ENCODE measurements at places on chromosomes 7 and 10. TPM values are rescaled to one million over a fixed set of nuclear protein-coding genes. Genes with fewer than 3 reads are reported as not detected.

- DNase-seq, result no peak
These were observed 117.8 kb downstream of the TES start for GRCh38 chr7:116328161-116328560.

CHN2 gene
- 15.3 TPM for total RNA-seq

DNA sequence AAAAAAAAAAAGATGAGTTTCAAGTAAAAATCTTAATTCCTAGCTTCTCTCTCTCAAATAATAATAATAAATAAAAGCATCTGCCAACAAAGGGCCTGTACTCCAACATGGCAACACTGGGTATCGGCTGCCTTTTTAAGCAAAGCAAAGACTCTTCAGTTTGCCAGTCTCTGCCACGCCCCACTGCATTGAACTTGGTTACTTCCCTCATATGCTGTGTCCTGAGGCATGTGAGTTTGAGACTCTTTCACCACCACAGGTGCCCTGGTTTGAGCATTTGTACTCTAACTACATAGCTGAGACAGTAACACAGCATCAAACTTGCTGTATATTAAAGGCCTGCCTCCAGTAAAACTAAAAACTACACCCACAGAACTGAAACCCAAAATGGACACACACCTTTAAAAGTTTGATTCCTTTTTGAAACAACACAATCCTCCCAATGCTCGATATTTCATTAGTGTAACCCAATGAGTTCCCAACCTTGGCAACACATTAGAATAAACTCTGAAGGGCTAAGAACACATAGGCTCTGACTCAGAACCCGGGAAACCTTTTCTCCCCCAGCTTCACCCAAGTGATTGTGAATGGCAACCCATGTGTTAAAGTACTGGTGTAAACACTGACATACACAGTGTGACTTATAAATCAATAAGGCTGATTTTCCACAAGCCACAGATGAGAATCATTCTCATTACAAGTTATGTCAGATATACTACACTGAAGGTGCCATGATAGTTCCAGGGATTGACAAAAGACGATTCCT is 12.0 kb downstream of the JAZF1 start:
- no peak for DNase-seq

DNA sequence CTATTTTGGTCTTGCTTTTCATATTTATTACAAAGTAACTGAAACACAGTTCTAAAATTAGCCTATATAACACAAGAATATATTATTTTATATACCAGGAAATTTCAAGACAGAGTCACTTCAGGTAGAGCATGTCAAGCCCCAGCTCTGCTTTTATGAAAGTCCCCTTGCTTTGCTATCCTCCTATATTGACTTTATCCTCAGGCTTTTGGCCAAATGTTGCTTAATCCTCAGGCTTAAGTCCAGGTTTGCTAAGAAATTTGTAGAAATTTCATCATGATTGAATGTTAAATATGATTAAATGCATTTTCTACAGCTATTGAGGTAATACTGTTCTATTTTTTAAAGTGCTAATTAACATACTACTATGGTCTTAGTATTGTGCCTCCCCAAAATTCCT is 227.6 kb downstream of the FZD1 start:
- DNase-seq, result no peak

- DNase-seq, result peak; percentile 56
These were observed 77.4 kb upstream of the ANLN start for GRCh38 chr7:36312064-36312914.

- no peak for DNase-seq
These were observed 83.7 kb upstream of the DUSP5 start for GRCh38 chr10:110413903-110414547.

DNA sequence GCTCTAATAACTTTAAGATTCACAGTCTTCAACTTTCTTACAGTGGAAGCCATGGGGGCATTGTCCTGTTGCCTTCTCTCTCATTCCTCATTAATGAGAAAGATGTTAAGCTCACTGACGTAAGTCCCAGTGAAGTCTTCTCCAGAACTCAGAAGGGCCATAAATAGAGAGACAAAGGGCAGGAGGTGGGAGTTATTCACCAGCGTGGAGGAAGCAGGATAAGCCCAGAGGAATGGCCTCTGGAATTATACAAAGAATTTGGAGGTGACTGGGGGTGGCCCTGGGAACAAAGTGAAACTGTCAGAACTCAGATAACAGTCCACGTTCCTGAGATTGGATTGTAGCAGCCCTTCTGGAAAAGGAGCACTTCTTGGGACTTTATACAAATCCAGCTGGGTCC is 52.4 kb downstream of the SORBS1 start:
- DNase-seq, result no peak

DNA sequence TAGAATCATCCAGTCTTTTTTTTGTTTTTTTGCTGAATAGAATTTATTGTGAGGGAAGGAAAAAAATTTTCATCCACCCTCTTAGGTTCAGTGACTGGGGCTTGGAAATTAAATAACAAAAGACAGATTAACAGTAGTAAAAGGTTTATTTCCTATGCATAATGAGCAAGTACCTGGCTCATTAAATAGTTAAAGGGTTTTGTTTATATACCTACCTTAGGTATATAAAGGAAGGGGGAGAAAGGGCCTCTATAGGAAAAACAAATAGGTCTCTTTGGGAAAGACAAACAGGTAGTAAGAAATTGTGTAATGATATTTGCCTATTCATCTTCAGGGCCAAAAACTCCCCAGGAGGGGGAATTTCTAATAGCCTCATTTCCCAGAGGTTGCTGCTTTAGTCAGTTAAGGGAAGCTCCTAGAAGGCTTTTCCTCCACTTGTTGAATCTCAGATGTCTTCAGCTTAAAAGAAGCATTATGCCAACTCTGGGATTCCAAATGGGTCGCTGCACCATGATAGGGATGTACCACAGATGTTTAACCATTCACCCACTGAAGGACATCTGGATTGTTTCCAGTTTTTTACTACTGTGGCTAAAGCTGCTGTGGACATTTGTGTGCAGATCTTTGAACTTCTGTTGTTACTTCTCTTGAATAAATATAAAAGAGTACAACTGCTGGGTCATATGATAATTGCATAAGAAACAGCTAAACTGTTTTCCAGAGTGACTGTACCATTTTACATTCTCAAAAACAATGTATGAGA is 11.3 kb downstream of the ACADSB start:
- DNase-seq, result no peak

DNA sequence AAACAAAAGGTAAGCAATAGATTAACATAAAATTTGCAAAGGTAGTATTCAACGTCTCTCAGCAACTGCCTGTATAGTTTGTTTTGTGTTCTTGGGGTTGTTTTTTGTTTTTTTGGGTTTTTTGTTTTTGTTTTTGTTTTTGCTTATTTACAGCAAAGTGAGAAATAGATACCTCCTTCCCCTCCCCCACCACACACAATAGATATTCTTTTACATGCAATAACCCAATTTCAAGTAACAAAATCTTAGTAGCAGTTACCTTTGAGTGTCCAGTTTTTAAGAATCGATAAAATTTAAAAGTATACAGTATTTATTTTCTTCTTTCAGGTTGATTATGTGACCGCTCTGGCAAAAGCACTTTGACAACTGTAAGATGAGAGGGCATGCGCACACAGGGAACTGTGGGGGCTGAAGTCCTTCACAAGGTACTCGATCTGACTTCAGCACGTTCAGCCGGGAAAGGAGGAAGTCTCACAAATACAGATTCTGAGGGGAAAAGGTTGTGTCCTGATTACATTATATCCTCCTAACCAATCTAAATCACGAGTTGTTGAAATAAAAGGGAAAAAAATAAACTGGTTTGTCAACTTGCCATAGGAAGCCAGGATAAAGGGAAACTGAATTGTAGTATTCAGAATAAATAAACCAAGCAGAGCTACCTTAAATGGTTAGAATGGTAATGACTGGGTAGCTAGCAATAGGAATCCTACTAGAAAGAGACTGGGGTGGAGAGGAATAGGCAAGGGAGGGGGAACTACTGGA is 47.8 kb downstream of the CPEB3 start:
- DNase-seq, result peak; percentile 47

TFPI2 gene
- 113 TPM for total RNA-seq

GFRA1 gene
- 0.80 TPM for total RNA-seq

GRCh38 chr10:57884407-57884806 is 383.3 kb downstream of the IPMK start:
- no peak for DNase-seq

- DNase-seq, result peak; percentile 54
These were observed 33.3 kb upstream of the XPNPEP1 start for GRCh38 chr10:109956454-109957091.

- no peak for DNase-seq
These were observed 102.7 kb downstream of the KMT2C start for GRCh38 chr7:152333134-152333533.

DNA sequence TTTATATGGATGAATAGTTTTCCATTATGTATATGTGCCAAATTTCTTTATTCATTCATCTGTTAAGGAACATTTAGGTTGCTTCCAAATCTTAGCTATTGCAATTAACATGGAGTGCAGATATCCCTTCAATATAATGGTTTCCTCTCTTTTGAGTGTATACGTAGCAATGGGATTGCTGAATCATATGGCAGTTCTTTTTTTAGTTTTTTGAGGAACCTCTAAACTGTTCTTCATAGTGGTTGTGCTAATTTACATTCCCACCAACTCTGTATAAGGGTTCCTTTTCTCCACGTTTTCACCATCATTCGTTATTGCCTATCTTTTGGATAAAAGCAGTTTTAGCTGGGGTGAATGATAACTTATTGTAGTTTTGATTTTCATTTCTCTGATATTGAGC is 46.5 kb downstream of the FAS start:
- DNase-seq, result no peak

DNA sequence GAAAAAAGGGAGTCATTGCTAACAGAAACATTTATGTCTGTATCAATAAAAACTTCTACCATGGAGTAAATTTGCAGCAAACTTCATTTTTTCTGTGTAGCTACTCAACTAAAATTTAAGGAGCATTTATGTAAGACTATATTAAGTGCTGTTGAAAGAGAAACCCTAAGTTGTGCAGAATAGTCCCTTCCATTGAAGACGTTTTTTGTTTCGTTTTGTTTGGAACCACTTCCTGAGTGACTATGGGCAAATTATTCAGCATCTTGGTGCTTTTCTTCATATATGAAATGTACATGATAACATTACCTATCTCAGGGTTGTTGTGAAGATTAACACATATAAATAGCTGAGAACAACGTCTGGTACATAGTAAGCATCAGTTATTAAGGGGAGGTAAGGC is 24.3 kb downstream of the SEM1 start:
- no peak for DNase-seq

Measured in Daoy (cell line).